ENCODE measurements at places on chromosomes 4 and X.

- DNase-seq, result no peak
Observed at GRCh38 chr4:1819284-1819683, 26.2 kb downstream of the FGFR3 start.

GRCh38 chr4:41213625-41214135, 662 bp downstream of the APBB2 start:
- no peak for DNase-seq

GRCh38 chr4:147524601-147525000, 43.7 kb downstream of the EDNRA start:
- no peak for DNase-seq

DNA sequence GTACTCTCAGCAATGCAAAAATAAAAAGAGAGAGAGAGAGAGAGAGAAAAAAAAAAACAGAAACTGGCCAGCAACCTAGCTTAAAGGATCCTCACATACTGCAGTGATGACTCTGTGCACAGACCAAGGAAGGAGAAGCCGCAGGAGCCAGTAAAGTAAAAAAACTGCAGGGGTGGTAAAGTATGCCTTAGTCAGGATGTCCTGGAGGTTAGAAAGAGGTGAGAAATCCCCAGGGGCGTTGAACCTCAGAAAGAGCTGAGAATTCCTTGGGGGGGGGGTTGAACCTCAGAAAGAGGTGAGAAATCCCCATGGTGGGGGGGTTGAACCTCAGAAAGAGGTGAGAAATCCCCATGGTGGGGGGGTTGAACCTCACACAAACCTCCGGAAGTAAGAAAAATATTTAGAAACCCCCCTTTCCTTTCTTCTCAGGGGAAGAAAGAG, 48.0 kb downstream of the MAGEA9 start:
- no peak for DNase-seq

DNA sequence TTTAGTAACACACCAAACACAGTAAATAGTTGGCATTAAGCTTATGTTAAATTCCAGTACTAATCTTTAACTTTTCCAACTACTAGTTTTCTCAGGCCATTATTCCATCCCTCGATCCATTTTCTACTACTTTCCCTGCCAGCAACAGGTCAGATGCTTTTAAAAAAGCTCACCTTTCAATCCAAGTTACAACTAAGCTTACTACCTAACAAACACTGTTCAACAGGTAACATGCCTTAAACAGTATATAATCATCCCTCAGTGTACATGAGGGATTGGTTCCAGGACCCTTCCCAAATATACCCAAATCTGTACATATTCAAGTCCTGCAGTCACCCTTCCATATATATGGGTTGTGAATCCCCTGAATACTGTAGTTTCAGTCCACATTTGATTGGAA, 5.5 kb downstream of the CCNA2 start:
- no peak for DNase-seq

DNA sequence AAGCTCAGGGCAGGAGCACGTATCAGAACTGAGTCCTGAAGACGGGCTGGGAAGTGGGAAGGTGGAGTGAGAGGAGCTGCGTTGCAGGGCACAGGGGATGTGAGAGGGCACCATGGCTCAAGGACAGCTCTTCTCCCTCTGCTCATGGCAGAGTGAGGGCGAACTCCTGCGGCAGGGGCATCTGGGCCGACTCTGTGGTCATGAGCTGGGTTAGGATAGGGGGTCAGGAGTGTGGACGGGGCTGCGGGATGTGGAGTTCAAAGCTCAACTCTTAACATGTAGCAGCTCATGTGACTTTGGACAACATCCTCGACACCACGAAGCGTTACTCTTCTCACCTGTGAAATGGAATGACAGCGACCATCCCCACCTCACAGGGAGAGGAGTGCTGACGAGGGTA, 19.4 kb upstream of the SORCS2 start:
- no peak for DNase-seq

- DNase-seq, result no peak
Observed at GRCh38 chr4:155478336-155478835, 101.6 kb upstream of the MAP9 start.

DNA sequence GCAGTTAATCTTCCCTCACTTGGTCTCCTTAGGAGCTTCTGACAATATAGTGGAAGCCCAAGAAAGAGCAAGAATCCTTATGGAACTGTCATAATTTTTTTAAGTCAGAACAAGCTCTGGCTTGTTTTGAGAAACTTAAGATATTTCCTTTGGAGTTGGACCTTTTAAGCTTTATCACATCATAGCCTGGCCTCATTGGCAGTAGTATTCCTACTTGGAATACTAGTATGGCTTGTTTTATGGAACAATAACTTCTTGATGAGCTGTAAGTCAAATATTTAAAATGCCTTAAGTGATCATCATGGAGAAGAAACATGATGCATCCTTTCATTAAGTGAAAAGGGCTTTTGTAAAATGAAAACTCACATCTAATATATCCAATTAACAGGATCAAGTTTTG, 78.0 kb upstream of the NRK start:
- DNase-seq, result no peak

- no peak for DNase-seq
Observed at GRCh38 chr4:94758700-94759399, 1.1 kb downstream of the BMPR1B start.

GRCh38 chr4:36029951-36030350, 214.4 kb downstream of the ARAP2 start:
- no peak for DNase-seq

DNA sequence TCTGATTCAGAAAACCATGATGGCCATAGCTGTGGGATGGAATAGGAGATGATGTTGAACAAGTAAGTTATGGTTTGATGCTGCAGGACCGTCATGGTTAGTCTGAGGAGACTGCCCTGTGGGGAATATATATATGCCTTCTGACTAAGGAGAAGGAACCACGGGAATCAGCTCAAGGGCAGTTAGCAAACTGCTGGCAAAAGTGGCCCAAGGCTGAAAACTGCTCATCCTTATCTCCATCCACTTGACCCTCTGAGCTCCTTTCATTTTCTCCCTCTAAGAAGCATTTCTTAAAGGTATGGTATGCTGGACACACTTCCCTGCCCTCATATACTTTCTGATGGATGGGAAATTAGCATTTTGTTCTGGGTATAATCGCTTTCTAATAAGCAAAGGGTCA, 161.9 kb downstream of the ENOX2 start:
- DNase-seq, result no peak

- no peak for DNase-seq
Observed at GRCh38 chr4:149973181-149973580, 105.1 kb upstream of the DCLK2 start.
